ENCODE measurements at places on chromosomes 5 and 9.

DNA sequence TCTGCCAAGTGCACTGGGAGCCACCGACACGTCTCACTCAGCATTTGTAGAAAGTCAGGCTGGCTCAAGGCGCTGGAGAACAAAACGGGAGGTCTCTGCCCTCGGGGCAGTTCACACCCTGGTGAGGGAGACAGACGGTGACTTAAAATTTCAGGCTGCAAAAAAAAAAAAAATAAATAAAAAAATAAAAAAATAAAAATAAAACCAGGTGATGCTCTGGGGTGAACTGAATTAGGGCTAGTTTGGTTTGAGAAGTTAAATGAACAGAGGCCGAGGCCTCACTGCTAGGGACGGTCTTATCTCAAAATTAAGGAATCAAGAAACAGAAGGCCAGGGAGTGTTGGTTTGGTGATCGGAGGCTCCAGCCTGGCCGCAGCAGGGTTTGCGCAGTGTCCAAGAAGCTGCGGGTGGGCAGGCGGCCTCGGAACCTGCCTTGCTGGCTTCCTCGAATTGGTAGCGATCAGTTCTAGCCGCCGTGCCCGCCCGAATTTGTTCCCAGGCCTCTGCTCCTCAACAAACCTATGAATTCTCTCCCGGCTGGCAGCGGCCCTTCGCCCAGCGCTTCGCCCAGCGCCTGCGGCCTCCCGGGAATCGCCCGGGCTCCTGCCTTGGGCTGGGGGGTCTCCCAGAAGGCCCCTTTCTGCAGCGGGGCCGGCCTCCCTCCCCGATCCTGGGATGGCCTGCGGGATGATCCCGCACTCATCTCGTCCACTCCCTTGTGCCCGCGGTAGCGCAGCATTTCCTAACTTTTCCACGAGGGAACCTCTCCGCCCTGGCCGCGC is 1.5 kb downstream of the NKX2-5 start:
- no peak for DNase-seq

- DNase-seq, result no peak
These were observed 57.7 kb downstream of the DUSP1 start for GRCh38 chr5:172713113-172713808.

GRCh38 chr5:132708645-132709044 is 28.7 kb downstream of the KIF3A start:
- no peak for DNase-seq

DNA sequence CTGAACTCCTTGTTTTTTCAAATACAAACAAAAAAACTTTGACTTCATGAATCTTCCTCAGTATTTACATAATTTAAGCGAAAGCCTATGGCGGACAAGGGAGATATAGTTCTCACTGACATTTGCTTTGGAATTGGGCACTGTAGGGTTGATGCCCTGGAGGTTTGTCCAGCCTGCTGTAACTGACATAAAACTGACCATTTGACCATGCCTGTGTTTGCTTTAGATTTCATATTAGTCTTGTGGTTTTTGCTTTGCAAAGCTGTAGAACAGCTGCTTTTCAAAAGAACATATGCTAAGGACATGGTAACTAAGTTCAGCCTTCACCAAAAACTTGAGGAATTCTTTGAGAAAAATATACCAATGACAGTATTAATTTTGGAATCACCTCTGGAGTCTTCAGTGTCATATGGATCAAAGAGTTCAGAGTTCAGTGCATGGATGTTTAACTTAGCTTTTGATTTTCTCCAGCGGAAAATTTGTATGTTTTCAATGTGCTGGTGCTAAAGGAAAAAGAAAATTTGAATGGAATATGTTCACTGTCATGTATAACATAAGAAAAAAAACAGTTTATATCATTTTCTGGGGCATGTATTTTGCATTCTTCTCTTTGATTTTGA is 1013.1 kb downstream of the NR2F1-AS1 start:
- no peak for DNase-seq

- peak; percentile 39 for DNase-seq
These were observed 45.2 kb downstream of the RNF180 start for GRCh38 chr5:64210866-64211265.

DNA sequence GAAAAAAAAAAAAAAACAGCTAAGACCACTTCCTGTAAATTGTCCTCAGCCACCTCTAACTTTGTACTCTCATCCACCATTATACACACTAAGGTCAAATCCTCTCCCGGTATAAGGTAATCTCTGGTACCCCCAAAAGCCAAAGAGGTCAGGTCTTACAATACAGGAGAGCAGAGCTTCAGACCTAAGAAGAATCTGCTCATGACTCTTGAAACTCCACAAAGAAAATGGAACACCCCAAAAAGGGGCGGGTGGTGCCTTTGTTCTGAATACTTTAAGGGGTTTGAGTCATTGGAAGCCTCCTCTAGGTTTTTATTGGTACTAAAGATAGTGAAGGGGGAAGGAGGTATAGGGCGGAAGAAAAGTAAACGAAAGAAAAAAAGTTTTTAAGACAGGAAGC is 69.8 kb downstream of the COL15A1 start:
- DNase-seq, result no peak

DNA sequence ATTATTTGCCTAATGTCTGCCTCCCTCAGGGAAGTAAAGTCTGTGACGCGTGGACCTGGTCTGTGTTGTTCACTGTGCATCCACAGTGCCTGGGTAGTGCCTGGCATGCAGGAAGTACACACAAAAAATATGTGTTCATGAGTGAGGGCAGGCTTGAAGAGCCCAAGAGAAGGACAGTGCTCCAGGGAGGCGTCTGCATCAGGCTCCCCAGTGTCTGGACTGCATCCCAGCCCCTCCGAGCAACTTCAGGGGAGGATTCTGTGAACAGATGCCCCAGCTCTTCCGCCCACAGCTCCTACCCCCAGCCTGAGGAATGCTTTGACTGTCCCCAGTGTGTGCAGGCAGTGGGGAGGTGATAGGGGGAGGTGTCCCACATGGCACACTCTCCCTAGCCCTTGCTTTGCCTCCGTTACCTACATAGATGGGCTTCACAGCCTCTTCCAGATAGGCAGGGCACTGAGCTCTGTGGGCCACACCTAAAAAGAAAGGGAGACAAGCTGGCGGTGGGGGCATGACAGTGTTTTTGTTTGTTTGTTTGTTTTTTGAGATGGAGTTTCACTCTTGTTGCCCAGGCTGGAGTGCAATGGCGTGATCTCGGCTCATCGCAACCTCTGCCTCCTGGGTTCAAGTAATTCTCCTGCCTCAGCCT is 25.4 kb downstream of the IRF1 start:
- DNase-seq, result no peak

DNA sequence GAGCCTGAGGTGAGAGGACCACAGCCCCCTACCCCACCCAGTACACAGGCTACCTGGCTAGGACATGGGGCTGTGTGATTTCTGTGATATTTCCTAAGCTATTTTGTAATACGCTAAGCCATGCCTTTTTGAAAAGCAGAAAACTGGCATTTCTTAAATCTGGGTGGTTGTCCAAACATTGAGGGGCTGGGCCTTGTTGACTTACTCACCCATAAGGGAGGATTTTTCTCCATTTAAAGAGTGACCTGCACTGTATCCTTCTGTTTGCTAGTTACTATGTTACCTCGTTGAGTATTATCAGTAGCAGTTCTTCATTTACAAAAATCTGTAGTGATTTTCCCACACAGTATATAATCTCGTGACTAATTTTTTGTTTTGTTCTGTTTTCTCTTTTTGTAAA is 117.5 kb upstream of the OTULINL start:
- DNase-seq, result no peak

- DNase-seq, result no peak
These were observed 11.9 kb downstream of the VAV2 start for GRCh38 chr9:133979921-133980863.

DNA sequence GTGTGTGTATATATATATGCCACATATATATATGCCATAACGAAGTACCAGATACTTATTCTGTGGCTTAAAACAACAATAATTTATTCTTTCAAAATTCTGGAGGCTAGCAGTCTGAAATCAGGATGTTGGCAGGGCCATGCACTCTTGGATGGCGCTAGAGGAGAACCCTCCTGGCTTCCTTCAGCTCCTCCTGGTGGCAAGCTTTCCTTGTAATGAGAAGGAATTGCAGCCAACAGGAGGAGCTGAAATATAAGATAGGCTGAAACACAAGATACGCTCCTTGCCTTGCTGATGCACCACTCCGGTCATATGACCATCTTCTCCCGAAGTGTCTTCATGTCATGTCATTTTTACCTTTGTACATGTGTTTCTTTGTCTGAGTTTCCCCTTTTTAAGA is 368.1 kb upstream of the CTNND2 start:
- no peak for DNase-seq

GRCh38 chr5:119290161-119290569 is 65.7 kb upstream of the TNFAIP8 start:
- no peak for DNase-seq

- DNase-seq, result no peak
These were observed 77.4 kb upstream of the DMRT1 start for GRCh38 chr9:764105-764524.

DNA sequence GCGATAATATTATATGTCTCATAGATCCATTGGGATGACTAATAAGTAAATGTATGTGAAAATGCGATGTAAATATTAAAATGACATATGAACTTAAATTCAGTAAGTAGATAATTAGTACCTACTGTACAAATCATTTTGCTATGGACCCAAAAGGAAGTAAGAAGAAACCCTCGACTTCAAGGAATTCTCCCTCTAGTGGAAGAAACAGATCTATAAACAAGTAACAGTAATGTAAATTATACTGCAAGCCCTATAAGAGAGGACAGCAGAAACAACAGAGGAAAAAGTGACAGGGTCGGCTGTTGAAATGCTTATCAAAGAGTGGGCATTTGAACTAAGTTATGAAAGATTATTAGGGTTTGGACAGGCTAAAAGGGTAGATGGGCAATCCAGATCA is 320.3 kb downstream of the DMAC1 start:
- no peak for DNase-seq

DNA sequence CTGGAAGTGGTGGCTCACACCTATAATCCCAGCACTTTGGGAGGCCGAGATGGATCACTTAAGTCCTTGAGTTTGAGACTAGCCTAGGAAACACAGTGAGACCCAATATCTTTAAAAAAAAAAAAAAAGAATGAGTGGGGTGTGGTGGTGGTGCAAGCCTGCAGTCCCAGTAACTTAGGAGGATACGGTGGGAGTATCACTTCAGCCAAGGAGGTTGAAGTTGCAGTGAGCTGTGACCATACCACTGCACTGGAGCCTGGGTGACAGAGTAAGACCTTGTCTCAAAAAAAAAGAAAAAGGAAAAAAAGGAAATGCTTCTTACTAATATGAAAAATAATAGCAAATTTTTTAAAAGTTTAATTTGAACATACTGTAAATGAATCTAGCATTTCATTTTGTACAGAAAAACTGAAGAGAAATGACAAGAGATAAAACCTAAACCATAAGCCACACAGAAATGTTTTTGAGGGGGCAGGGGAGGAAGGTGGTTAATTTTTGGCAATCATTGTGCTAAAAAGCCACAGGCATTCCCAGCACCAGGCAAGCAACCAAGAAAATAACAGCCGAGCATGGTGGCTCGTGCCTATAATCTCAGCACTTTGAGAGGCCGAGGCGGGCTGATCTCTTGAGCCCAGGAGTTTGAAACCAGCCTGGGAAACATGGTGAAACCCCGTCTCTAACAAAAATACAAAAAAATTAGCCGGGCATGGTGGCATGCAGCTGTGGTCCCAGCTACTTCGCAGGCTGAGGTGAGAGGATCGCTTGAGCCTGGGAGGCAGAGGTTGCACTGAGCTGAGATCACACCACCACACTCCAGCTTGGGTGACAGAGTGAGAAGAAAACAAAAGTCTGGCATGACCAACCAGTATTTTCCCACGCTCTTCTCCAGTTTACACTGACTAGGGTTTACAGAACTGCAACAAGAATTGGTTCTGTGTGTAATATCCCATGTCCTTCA is 114.5 kb upstream of the NR5A1 start:
- no peak for DNase-seq

DNA sequence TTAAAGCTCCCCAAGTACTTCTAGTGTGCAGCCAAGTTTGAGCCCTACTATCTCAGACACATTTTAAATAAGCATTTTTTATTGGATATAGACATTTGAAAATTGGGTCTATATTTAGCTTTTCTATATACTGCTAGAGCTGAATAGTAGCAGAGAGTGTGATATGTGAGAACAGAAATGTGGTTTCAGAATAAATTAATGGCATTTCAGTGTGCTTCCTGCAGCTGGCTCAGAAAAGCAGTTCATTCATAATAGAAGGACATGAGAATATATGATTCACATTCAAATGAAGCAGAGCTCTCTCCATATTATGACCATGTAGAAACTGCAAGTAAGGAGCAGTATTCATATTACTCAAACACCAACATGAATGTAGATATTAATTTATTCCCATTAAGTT is 464.0 kb downstream of the PTPRD start:
- no peak for DNase-seq

GRCh38 chr9:70435948-70436347 is 21.5 kb upstream of the KLF9 start:
- DNase-seq, result no peak

GRCh38 chr5:71910741-71911140 is 191.7 kb downstream of the CARTPT start:
- DNase-seq, result no peak

GRCh38 chr9:107044872-107045271 is 181.9 kb downstream of the ZNF462 start:
- no peak for DNase-seq

DNA sequence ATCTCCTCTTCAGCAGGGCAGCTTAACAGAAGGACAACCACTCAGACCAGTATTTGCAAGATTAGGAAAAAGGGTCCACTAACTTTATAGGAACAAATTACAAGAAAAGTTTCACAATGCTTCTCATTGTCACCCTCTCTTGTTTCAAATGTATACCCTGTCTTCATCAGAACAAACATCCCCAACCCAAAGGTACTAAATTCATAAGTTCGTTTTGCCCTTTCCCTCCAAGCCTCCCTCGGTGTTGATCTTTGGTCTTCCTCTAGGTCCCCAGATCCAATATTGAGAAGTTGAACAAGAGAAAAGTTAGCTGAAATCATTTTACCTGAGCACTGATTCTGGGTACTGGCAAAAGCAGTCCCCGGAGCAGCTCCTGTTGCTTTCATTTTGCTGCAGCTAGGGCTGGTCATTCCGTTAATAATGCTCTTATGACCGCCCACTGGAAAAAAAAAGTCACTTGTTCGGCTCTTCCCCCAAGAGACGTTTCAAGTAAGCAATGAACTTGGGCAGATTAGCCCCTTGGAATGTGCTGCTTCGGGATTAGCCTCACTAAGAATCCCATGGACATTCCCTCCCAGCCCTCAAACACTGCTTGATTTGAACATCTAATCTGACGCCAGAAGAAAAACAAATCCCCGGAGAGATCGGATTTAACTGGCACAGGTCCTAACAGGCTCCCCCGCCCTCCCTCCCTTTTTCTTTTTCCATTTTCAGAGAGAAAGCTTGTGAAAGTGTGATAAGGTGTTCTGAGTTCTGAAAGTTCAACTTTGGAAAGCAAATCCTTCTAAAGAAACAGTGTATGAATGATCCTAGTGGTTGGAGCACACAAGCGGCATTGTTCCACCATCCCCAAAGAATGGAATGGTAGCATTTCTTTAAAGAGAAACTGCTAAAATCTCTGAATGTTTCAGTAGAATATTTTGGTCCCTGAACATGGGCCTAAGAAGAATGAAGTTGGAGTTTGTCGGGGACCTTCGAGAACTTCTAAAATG is 252.5 kb downstream of the TRPM3 start:
- no peak for DNase-seq
